GM23338 (cell line): ENCODE measurements at places on chromosomes 2 and 18.
A peak's percentile ranks its signal among the peaks of the same experiment; 100 is the strongest.

DNA sequence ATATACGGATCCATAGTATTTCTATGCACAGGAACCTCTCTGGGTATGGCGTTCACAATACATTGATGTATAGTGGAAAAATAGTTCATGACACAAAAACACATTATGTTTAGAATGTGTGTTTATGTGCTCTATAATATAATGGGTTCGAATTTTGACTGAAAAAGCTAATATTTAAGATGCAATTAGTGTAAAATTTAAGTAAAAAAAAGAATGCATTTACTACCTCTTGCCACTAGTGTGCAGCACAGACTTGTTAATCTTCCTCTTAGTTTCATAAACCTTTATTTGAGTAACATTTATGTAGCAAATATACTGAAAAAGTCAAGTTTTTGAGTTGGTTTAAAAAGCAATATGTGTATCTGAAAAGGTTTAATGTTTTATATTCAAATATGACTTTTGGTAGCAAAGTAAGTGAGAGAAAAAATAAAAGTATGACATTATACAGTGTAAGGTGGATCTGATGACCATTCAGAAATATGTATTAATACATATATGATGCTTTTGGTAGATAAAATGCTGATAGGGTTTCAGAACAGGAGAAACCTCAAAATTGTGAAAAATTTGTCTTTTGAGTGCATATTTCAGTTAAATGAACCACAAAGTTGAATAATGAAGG is 49.4 kb downstream of the CCDC102B start:
- DNase-seq, result peak; percentile 29

GRCh38 chr2:241555711-241556110 is 2.8 kb upstream of the BOK start:
- no peak for DNase-seq

DNA sequence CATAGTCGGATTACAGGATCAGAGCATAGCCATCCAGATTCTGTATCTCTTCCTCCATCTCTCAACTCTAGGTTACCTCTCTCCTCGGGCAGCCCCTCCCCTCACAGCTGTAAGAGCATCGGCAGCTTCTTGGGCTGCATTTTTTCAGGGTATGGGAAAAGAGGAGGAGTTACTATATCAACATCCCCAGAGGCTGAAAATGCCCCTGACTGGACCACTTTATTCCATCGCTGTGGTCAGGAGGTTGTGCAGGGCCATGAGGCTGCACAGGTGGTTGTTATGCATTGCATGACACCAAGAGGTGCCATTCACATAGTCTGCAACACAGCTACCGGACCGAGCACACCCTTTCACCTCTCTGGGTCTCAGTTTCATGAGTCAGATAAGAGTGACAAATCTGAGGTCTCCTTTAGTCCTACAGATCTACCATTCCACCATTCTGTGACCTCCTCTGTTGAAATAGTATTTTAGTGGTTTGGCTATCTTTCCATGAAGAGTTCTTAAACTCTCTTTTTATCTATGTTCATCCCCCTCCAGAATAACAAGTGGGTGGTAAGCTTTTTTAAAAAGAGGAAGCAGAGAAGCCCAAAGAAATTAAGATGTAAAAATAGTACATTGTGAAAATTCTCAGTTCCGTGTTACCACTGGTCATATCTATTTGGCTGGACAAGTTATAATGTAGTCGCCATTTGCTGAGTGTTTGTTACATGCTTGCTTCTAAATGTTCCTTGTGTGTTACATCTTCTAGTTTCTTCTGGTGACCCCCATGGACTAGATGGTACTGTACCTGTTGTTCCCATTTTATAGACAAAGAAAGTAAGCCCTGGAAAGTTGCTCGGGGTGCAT is 56.6 kb upstream of the SLC1A4 start:
- no peak for DNase-seq

GRCh38 chr2:157741819-157742484 is 113.3 kb upstream of the ACVR1C start:
- no peak for DNase-seq

- DNase-seq, result no peak
Measured at GRCh38 chr2:136344339-136344738, 226.4 kb upstream of the CXCR4 start.
